ENCODE measurements at places on chromosomes 7 and 10. TPM values are rescaled to one million over a fixed set of nuclear protein-coding genes. Genes with fewer than 3 reads are reported as not detected.

DNA sequence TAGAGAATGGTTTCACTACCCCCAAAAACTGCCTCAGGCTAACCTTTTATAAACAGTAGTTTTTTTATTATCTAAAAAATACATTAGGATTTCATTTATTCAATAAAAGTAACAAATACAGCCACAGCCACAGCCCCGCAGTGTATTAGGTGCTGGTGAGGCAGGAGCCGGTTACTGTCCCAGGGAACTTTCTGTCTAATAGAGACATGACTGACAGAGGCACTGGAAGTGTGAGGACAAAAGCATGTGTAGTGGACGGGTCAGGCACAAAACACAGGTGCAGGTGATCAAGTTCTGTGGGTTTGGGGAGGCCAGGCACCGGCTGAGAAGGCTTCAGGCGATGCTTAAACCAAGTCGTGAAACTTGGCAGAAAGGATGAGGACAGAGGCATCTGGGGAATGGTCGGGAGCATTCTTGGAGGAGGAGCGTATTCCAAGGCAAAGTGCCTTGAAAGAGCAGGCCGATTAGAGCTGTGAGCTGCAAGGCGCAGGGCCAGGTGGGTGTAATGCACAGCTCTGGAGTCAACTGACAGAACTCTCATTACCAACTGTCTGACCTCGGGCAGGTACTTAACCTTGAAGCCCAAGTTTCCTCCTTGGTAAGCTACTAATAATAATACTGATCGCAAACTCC is 138.2 kb downstream of the USP6NL start:
- H3K4me1 ChIP-seq: peaks cover 4% of the 10 kb centered on the region
- no peaks in the 10 kb centered on the region for H3K27me3 ChIP-seq
- no peak overlapping the region for H3K4me3 ChIP-seq

DNA sequence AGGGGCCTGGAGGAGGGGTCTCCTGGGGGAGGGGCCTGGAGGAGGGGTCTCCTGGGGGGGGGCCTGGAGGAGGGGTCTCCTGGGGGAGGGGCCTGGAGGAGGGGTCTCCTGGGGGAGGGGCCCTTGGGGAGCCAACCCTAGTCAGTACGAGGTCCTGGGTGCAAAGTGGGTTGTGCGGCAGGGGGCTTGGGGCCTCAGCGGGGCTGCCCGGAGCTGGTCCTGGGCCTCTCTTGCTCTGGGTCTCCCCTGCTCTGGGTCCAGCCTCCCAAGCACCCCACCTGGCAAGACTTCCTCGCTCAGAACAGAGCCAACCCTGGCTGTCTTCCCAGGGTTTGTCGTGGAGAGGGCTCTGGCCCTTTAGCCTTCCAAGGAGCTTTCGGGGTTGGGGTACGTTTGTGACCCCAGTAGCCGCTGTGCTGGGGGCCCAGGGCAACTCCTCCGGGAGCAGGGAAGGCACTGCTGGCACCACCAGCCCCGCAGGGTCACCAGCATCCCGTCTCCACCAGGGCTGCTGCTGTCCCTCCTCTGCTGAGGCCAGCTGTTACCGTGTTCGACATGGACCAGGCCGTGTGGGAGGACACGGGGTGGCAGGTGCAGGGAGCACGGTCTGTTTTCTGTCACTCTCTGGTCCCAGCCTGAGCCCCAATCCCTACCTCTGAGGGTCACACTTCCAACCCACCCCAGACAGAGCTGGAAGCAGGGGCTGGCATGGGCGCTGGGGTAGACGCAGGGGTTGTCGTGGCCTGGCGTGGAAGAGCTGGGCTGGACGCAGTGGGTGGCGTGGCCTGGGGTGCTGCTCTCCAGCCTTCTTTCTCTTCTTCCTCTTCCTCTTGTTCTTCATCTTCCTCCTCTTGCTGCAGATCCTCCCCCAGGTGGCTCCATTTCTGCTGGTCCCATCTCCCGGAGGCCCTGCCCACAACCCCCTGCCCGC is 22.8 kb downstream of the PWWP2B start:
- no peak for DNase-seq
- no peak overlapping the region for H3K4me3 ChIP-seq
- H3K27ac ChIP-seq: peak overlapping the region; percentile 92
- H3K36me3 ChIP-seq: no peaks in the 10 kb centered on the region

DNA sequence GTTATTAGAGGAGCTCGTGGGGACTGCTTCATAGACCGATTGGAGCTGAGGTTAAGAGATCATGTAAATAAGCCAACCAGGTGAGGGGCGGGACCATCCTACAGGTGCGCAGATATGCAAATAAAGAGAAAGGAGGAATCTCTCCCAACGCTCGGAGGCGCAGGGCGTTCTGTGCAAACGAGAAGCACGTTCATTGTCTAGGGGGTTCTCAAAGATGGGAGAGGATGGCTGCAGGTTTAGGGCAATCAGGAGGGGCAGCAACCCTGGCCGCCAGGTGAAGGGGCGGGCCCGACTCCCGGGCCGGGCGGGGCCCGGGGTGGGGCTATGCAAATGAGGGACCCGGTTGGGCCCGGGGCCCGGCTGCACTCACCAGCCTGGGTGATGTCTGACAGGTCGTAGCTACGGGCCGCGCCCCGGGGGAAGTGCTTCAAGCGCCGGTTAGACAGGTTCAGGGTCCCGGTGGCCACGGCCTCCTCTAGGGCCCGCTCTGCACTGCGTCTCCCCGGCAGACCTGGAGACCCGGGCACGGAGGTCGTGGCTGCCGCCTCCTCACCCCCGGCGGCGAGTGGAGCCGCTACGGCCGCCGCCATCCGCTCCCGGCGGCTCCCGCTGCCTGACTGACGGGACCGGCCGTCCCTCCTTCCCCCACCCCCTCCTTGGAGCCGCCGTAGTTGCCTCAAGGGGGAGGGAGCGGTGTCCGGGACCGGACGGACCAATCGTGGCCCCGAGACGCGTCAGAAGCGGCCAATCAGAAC is at the start of gene LRCH4:
Gene LRCH4, minus strand, starts transcription at position 619 of the 755 bp plus-strand sequence. Its CDS starts 29 bp downstream, at position 590.
- H3K27me3 ChIP-seq: no peaks in the 10 kb centered on the region
- peak within 1 kb of the TSS; percentile 78 for H3K4me3 ChIP-seq
- H3K36me3 ChIP-seq: peaks cover 6% of the 10 kb centered on the region
- H3K4me1 ChIP-seq: peaks cover 17% of the 10 kb centered on the region

DNA sequence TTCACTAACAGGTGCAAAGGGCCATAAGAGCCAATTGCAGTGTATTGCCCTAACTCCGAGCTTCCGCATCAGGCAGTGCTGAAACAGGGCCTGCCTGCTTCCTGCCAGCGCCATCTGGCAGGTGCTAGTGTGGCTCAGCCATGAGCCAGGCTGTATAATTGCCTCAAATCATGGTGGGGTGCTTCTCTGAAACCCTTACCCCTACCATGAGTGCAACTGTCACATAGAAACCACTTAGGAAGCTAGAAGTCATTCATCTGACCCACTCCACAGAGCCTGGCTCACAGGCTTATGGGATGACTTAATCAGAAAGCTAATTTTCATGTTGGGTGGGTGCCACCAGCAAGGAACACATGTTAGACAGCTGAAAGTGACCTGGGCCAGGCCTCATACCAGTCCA is 133.3 kb upstream of the LAMB4 start:
- peaks cover 4% of the 10 kb centered on the region for H3K4me1 ChIP-seq
- H3K36me3 ChIP-seq: no peaks in the 10 kb centered on the region
- DNase-seq: no peak
- no peak overlapping the region for H3K4me3 ChIP-seq

DNA sequence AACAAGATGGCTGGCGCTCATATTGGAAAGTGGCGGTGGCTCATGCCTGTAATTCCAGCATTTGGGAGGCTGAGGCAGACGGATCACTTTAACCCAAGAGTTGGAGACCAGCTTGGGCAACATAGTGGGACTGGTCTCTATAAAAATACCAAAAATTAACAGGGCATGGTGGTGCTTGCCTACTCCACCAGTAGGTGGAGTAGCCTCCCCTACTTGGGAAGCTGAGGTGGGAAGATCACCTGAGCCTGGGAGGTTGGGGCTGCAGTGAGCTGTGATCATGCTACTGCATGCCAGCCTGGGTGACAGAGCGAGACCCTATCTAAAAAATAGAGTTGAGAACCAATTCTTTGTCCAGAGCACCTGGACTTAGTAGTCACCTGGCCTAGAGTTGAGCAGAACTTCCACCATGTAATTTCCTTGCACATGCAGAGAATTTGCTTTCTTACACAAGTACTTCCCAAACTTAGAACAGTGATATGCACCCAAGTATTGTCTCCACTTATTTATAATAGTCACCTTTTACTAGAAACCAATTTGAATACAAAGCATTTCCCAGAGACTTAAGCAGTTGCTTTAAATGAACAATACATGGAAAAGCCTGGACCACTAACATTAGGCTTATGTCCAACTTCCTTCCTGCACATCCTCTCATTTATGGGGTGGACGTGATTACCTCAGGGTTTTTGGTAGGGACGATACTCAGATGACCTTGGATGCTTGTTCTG is 15.9 kb downstream of the LAMB4 start:
- H3K27ac ChIP-seq: no peak overlapping the region
- H3K27me3 ChIP-seq: no peaks in the 10 kb centered on the region
- no peaks in the 10 kb centered on the region for H3K4me1 ChIP-seq
- H3K4me3 ChIP-seq: no peak overlapping the region

GRCh38 chr7:51012569-51013217 is 230.0 kb upstream of the GRB10 start:
- H3K36me3 ChIP-seq: no peaks in the 10 kb centered on the region
- DNase-seq: no peak
- H3K27me3 ChIP-seq: no peaks in the 10 kb centered on the region

GRCh38 chr10:67772894-67773511 is 65.0 kb downstream of the DNAJC12 start:
- no peak overlapping the region for H3K4me3 ChIP-seq
- no peaks in the 10 kb centered on the region for H3K27me3 ChIP-seq
- DNase-seq: peak; percentile 38
- H3K27ac ChIP-seq: no peak overlapping the region

Gene CTNNA3
- total RNA-seq: 1.9 TPM

Gene NEUROG3
- not detected for total RNA-seq

Gene OR9A2
- not detected for total RNA-seq
